ENCODE measurements at places on chromosomes 11 and 22.

- no peak for DNase-seq
Observed at GRCh38 chr11:100878474-100878873, 191.4 kb downstream of the ARHGAP42 start.

GRCh38 chr22:22773979-22774604, 113.5 kb upstream of the IGLL5 start:
- no peak for DNase-seq

- no peak for DNase-seq
Observed at GRCh38 chr11:117874910-117875381, 1.5 kb downstream of the FXYD6 start.

GRCh38 chr11:73293356-73293936, 14.6 kb upstream of the ARHGEF17 start:
- no peak for DNase-seq

GRCh38 chr11:116533186-116533825, 239.5 kb downstream of the BUD13 start:
- DNase-seq = no peak

DNA sequence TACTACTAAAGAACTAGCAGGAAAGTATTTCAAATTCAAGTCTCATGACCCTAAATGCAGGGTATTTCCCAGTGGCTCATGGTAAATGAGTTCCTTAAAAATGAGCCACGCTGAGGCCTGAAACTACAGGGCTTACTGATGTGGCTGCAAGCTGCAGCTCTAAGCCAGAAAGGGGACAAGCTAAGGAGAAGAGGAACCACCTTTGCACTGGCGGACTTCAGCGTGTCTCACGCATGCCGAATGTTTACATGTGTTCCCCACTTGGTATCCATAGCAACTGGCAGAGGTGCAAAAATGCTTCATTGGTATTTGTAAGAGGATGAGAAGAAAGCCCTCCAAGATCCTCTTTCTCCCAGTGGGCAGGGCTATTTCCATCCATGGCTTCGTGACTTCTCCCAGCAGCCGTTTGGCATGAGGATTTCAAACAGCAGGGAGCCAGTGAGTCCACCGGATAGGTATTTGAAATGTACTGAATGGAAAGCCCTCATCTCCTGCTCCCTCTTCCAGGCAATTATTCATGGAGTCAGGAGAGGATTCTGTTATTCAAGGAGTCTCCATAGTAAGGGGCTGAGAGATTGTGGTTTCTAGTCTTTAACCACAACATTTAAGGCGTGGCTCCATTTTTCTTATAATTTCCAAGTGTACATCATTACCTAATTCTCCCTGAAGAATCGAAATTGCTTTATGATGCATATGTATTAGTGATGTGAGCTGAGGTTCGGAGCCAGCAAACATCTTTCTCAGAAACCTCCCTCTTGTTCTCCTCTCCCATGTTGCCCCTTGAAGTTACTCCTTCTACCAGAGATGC, 55.3 kb upstream of the CD44 start:
- no peak for DNase-seq

DNA sequence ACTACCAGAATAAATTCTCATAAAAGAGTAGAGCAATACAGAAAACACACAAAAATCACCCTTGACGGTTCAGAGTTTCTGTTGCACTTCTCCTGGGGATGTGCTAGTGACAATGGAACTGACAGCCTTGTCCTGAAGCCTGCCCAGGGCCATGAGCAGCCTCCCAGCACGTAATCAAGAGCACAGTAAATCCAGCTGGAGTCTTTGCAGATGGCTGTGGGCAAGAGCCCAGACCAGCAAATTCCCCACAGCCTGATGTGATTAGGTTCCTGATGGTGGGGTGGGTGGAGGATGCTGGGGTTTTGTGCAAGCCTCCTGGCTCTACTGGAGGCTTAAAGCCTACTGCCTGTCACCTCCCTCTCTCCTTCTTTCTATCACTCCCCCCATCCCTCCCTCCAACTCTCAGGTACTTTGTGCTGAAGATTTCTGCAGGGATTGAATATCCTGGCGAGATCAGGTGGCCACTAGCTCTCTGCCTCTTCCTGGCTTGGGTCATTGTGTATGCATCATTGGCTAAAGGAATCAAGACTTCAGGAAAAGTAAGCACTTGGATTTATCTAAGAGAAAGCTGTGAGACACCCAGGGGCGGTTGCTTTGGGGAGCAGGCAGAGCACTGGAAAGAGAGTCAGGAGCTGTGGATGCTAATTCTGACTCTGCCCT, 18.1 kb downstream of the SLC6A5 start:
- no peak for DNase-seq

- DNase-seq = no peak
Observed at GRCh38 chr11:121221496-121222200, 70.9 kb upstream of the SC5D start.

DNA sequence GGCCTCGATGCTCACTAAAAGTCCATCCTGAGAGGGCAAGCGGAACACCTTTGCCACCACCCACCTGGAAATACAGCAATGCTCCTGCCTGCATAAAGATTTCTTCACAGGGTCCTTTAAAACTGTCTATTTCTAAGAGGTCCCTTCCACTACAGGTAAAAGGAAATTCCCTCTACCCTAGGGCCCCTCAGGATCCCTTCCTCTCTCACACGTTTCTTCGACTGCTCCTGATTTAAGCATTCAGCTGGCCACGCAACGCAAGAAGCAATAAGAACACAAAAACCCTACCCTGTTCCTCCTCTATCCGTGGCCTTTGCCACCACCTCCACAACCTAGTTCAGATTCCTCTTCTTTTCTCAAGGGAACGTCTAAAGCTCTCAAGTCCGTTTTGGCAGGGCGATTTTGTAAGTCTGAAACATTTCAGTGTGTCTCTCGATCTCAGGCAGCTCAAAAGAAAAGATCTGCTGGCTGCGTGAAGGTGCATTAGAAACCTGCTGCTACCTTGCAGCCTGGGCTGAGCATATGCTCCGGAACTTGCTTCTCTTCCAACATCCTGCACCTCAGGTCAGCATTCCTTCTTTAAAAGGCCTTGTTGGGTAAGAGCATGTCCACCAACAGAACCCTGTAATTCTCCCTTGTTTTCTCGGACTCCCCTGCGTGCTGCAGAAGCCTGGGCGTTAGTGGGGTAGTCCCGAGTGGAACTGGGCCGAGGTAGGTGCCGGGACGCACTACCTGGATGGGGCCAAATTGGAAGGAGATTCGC, 1.6 kb downstream of the LGR4 start:
- no peak for DNase-seq

GRCh38 chr11:15157181-15157580, 42.5 kb downstream of the INSC start:
- DNase-seq = no peak

DNA sequence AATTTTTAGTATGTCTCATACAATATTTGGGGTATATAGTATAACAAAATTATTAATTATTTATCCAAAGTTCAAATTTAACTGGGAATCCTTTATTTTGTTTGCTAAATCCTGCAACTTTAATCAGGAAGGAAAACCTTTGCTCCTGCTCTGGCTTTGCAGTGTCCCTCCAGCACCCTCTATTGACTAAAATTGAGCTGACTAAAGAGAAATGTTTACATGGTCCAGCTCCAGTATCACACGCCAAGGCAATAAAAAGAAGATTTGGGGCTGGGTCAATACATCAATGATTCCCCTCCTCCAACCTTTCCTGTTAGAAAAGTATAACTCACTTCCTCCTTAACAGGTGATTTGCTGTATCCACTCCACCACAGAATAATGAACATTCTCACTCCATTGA, 153.0 kb upstream of the LRRC4C start:
- no peak for DNase-seq

- peak; percentile 36 for DNase-seq
Observed at GRCh38 chr11:27296497-27296896, 66.5 kb downstream of the CCDC34 start.

- DNase-seq = no peak
Observed at GRCh38 chr22:24285245-24285644, 14.6 kb downstream of the SPECC1L start.

GRCh38 chr11:65554057-65554818, 3.9 kb downstream of the LTBP3 start:
- DNase-seq = no peak

DNA sequence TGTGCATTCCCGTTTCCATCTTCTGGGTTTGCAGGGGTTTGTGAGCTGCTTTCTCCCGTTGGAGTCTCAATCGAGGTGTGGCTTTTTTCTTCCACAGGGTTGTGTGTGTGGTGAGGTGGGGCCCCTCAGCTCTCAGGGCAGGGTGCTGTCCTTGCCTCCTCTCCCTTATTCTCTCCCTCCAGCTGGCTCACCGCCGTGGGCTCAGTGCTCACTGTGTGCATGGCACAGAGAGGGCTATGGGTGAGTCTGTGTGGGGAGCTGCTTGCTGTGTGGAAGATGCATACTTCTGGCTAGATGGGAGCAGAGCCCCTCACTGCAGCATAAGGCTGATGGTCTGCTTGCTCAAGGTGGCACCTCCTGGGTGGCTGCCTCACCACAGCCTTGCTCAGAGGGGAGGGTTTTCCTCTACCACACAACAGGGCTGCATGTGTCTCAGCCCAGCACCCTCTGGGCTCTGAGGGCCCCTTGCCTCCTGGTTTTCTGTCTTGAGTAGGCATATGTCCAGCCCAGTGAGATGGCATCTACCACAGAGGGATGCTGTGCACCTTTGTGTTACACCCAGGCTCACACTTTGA, 203.1 kb upstream of the B3GAT1 start:
- DNase-seq = no peak

- DNase-seq = no peak
Observed at GRCh38 chr11:57239348-57239747, 2.3 kb upstream of the APLNR start.

- DNase-seq = no peak
Observed at GRCh38 chr11:65692367-65692766, 19.7 kb upstream of the KAT5 start.

- no peak for DNase-seq
Observed at GRCh38 chr11:50088231-50088630, 55.6 kb downstream of the OR4C45 start.

DNA sequence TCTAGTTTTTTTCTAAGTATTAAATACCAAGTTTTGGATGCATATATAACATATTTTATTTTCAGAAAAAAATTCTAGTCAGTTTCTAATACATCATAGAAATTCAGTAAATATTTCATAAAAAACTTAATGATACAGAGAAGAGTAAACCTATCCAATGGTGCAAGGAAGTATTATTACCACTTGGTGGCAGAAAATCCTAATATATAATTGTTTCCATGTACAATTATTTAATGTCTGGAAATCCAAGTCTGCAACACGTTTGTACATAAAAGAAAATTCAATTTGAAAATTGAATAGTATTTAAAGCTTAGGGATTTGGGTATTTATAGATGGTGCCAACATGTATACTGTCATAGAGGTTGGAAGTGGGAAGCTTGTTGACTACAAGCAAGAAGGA, 127.0 kb downstream of the TRPC6 start:
- DNase-seq = no peak

DNA sequence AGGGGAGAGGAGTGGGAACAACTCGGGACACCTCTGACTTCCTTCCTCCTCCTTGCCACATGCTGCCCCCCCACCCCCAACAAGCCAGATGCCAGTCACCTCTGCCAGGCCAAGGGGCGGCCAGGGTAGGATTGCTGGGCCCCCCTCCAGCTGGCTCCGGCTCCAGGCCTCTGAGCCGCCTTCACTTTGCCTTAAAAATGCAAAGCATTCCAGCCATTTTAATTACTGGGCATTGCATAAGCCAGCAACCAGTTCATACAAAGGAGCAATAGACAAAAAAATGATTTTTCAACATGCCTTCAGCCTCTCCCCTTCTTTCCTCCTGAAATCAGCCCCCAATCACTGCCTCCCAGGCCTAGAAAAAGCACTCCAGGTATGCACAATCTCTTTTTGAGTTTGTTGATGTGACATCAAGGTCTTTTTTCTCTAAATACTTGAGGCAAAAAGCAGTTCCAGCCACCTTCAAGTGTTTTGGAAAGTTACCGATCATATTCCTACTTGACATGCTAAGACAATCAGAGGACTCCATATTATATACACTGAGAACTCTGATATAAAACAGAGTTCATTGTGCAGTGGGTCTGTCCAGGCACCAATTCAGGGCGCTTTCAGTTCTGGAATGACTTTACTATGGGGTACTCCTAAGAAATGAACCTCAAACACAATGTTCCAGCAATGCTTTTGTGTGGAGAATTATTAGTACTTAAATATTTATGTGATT, 12.4 kb upstream of the TIMP3 start:
- no peak for DNase-seq

DNA sequence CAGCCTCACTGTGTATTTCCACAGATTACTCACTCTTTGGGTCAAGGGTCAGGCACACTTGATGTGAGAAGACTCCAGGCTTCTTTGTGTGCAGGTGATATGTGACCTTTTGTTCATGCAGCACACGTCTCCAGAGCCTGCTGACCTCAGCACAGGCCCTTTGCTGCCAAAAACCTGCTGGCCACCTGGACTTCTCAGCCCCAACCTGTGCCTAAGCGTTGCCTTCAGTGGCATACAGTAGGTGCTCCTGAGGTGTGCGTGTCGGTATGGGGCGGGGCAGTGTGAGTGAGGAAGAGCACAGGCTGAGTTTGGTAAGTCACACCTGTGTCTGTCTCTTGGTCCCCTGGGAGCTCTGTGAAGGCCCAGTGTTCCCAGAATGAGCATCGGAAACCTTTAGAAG, 58.1 kb downstream of the WNT11 start:
- DNase-seq = no peak

DNA sequence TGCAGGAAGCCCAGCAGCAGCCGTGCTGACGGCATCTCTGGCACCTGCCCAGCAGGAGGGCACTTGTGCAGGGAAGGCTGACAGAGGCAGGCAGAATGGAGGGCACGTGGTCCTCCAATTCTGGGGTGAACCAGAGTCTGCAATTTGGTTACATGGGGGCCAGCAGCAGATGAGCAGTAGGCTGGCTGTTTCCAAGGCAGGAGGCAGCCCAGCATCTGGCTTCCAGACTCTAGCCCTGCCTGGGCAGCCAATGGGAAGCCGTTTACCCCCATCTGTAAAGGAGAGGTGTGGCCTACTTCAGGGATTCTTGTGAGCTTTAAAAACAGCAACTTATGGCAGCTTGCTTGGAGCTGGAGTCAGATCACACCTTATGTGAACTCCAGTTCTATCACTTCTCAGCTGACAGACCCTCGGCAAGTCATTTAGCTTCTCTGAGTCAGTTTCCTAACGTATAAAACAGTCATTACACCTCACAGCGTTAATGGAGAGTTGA, 27.9 kb upstream of the RASL10A start:
- peak; percentile 43 for DNase-seq

- no peak for DNase-seq
Observed at GRCh38 chr11:69891421-69892236, 72.4 kb upstream of the FGF3 start.

GRCh38 chr11:68545796-68546195, 85.2 kb downstream of the PPP6R3 start:
- DNase-seq = peak; percentile 16

GRCh38 chr22:45686004-45686403, 14.4 kb downstream of the ATXN10 start:
- DNase-seq = no peak

DNA sequence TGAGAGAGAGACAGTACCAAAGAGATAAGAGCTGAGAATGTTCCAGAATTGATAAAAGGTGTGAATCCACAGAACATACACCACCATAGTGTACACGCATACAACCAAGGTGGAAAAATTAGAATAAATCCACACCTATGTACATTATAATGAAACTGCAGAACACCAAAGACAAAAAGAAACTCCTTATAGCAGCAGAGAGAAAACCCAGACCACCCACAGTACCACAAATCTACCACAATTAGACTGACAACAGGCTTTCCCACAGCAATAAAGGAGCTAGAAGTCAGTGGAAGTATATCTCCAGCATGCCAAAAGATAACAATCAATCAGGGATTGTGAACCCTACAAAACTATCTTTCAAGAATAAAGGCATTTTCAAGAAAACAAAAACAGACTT, 31.8 kb downstream of the SCN4B start:
- DNase-seq = no peak

Data from NCI-H2029 treated with DMSO at 0.1 percent for 48 hours (cell line).